ENCODE measurements at places on chromosomes 7 and 10.

DNA sequence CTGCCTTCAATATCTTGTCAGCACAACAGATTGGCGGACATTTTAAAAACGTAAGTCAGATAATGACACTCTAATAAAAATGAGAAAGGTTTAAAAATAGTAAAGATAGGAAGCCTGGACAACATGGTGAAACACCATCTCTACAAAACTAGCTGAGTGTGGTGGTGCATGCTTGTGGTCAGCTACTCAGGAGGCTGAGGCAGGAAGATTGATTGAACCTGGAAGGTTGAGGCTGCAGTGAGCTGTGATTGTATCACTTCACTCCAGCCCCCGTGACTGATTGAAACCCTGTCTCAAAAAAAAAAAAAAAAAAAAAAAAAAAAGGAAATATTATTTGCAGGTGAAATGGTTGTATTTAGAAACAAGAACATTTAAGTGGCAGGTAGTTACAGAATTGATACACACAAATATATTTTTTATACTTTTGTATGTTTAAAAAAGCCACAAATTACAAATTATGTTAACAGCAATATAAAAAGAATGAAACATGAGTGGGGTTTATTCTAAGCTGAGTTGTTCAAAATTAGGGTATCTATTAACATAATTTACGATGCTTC is 141.9 kb downstream of the ADK start:
- DNase-seq, result no peak

DNA sequence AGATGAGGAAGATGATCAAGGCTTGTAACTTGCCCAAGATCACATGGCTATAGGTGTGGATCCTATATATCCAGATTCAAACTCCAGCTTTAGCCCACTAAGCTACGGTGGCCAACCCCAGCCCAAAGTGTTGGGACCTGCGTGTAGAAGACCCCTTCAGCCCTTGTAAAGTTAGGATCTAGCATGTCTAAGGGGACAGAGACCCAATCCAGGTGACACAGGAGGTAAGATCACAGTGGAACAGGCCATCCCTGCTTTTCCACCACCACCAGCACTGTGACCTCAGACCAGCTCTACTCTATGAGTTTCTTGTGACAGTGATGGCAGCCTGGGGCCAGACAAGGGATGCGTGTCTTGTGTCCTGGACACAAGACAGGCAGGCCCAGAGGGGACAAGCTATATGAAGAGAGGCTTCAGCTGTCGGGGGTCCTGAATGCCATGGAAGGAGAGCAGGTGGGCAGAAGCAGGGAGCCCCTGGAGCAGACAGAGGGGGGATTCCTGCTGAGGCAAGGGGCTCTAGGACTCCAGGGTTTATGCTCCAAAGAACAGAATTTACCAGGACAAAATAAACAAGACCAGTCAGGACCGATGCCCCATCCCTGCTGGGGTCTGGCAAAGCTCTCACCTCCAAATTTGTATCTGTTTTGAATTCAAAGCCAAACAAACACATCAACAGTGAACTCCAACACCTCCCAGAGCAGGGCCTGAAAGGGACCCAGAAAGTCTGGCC is 10.4 kb downstream of the GPRIN2 start:
- DNase-seq, result peak; percentile 1

- peak; percentile 21 for DNase-seq
These were observed 5.3 kb downstream of the NUDT1 start for GRCh38 chr7:2247141-2247995.

- DNase-seq, result no peak
These were observed 61.0 kb downstream of the TRUB1 start for GRCh38 chr10:114998993-114999392.

DNA sequence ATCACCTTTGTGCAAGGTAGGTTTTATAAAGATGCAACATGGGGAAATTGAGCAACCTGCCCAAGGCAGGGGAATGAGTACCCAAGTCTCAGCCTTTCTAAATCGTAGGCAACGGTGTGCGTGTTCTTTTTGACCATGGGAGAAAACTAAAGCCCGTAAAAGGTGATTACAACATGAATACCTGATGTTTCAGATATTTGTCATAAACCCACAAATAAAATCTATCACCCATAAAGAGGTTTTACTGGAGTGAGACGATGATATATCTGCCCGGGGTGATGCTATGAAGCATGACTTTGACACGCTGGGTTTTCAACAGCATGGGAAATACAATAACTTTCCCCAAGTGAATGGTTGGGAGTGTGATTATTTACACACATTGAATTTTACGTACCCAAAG is 406.3 kb upstream of the KLF6 start:
- no peak for DNase-seq

GRCh38 chr10:105121743-105122142 is 480.7 kb downstream of the SORCS3 start:
- DNase-seq, result no peak

- DNase-seq, result no peak
These were observed 75.7 kb downstream of the IMMP2L start for GRCh38 chr7:111486472-111487142.

- no peak for DNase-seq
These were observed 205.1 kb upstream of the CXCL12 start for GRCh38 chr10:44589944-44590449.

DNA sequence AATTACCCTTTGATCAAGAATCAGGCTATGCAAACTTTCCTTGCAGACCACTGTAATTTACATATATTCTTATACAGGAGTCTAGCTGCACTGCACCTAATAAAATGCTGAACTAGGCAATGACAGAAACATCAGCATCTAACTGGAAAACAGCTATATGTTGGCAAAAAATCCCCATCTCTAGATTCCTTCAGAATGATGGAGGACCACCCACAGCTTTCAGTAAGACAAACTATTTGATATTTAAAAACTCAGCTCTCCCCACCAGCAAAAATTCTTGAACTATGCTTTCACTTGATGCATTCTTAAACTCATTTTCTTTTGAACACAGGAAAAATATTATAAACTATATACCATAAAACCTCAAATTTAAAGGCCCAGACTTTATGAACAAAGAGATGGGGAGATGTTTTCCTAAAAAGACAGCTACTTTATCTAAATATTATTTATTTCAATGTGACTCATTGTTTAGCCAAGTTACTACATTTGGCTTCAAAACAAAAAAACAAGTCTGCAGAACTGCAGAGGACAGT is 77.4 kb downstream of the SEMA3C start:
- no peak for DNase-seq

- peak; percentile 15 for DNase-seq
These were observed 760 bp upstream of the FOXK1 start for GRCh38 chr7:4681218-4681851.

GRCh38 chr10:98076086-98076485 is 45.7 kb upstream of the CRTAC1 start:
- DNase-seq, result no peak

DNA sequence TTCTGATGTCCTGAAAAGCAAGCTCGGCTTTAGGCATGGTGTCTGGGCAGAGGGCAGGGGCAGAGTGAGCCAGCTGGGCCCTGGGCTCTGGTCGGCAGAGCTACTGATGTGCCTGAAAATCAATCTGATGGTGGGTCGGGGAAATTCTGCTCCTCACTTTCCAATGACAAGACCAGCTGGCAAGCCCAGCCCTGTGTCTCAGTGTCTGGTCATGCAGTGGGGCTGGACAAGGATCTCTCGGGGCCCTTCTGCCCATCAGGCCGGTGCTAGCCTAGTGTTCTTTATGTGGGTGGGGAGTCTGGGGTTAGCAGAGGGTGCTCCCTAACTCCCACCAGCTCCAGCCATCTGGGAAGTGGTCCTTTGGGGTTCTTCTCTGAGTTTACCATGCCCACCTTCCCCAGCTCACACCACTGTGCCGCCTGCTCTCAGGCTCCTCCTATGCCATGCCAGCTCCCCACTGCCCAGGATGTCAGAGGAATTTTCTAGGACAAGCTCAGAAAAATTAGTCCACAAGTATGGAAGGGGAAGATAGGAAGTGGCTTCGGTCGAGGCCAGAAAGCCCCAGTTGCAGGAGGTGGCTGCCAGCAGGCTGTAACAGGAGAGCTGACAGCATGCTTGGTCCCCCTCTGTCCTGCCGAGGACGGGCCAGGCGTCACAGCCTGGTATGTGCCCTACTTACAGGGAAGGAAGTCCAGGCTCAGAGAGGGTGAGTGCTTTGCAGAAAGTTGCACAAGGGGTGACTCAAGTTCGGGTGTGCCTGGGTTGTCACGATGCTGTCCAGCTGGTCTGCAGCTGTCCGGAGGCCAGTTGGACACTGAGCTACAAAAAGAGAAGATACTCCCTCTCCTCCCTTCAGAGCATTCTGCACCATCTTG is 135.2 kb downstream of the ADCY1 start:
- no peak for DNase-seq

GRCh38 chr10:1654811-1655356 is 82.4 kb downstream of the ADARB2 start:
- no peak for DNase-seq

DNA sequence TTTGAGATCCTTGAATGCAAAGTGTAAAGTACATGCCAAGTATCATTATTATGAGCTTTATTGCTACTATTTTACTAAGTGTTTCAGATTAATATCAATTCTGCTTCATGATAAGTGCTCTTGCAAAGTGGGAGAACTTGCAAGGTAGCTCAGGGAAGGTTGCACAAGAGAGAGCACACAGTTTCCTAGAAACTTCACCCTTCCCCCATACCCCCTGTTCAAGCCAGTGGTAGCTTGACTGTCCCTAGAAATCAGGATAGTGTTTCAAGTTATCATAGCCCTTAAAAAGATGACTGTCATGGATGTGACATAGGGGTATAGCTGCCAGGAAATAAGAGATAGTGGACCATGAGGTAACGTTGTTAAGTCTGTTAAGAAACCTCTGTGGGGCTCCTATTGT is 251.5 kb downstream of the TRIL start:
- DNase-seq, result no peak

DNA sequence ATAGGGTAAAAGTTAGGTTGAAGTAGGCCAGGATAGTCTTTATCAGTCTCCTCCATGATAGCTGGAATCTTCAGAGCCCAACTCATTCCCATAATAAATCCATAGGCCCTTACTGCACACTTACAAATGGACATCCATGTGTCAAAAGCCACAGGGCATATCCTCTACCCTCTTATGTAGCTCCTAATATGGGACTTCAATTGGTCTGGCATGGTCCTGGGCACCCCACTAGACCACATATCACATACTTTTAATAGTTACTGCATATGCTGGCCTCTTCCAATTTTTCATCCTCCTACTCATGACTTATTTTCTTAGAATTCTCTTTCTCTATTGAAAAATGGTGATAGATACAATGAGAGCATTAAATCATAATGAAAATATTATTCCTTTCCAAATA is 169.3 kb downstream of the MAGI2 start:
- DNase-seq, result no peak

- no peak for DNase-seq
These were observed 7.4 kb upstream of the SMIM30 start for GRCh38 chr7:113125728-113126127.

GRCh38 chr10:84059526-84059925 is 79.8 kb upstream of the GHITM start:
- no peak for DNase-seq

DNA sequence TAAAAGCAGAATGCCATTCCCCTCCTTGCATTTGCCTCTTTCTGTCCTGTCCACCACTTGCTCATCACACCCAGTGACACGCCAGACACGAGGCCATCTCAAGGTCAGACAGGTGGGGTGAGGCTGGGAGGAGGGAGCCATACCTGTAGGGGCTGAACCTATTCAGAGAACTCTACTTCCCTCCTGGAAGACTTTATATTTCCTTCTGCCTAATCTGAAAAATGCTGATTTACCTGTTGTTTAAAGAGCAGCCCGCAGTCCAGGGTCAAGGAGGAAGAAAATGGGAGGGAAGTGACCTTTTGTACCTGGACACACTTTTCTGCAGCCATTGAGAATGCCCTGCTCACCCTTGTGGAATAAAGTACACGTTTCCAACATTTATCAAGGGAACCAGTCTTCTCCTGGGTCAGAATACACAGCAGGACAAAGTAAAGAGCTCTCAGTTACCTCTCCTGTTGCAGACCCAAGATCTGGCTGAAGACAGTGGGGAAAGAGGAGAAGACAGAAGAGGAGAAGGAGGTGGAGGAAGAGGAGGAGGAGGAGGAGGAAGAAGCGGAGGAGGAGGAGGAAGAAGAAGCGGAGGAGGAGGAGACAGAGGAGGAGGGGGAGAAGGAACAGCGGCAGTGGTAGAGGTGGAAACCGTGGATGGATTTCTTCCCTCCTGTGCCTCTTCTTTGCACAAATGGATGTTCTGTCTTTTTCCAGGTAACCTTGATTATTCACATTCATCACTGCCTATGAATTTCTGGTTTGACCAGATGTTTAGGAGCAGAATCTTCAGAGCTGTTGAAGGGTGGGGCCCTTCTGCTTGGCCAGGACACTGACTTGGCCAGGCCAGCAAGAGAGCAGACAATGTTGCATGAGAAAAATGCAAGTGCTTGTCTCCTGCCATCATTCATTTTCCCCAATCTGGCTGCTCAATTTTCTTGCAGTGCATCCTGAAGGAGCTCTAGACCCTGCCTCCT is 1.2 kb upstream of the BLNK start:
- DNase-seq, result no peak

DNA sequence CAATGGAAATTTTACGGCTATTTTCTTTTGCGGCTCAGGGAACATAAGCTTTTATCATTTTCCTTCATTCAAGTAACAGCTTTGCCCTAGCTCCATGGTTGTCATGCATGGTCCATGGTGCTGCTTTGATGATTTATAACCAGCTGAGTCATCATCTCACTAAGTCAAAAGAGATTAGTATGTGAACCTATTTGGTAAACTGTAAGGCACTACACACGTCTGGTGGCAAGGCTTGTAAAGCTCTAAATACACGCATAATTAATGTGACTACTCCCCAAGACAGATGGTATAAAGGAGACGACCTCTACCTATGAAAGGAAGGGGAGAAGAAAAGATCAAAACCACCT is 340.2 kb downstream of the KCNMA1 start:
- no peak for DNase-seq

- peak; percentile 59 for DNase-seq
These were observed 110.5 kb downstream of the C10orf105 start for GRCh38 chr10:71608819-71609768.

GRCh38 chr10:103921750-103922195 is 3.8 kb upstream of the STN1 start:
- peak; percentile 8 for DNase-seq

- no peak for DNase-seq
These were observed 7.5 kb upstream of the FAM171A1 start for GRCh38 chr10:15378569-15378968.

DNA sequence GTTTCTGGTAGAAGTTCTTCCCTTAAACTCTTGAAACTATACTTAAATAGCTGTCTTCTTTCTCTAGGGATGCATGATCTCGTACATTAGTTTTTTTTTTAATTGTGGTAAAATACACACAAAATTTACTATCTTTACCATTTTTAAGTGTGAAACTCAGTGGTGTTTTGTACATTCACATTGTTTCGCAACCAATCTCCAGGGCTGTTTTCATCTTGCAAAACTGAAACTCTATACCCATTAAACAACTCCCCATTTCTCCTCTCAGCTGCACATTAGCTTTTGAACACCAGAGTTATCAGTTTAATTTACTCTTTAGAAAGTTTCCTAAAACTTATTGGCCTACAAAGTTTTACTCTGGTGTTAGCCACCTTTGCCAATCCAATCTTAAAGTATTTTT is 45.5 kb upstream of the PRKAR2B start:
- DNase-seq, result no peak

- no peak for DNase-seq
These were observed 45.5 kb upstream of the PDZD8 start for GRCh38 chr10:117420768-117421167.
